ENCODE measurements at places on chromosomes 16 and 17.

GRCh38 chr16:61579195-61579594, 457.0 kb downstream of the CDH8 start:
- peak; percentile 60 for DNase-seq

DNA sequence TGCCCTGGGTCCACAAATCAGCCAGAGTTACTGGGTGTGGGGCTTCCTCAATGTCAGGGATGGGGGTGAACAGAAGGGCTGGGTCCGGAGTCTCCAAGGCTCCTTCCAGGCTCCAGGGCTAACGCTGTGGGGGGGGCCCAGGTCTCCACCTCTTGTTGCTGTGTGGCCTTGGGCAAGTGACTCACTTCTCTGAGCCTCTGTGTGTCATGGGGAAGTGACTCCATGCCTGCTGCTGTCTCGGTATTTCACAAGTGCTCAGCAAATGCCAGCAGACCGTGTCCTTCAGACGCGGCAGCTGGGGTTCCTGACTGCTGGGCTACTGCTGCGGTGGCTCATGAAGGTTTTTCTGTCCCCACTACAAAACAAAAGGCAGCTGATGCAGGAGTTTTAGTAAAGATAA, 26.6 kb downstream of the JPH3 start:
- DNase-seq = no peak

DNA sequence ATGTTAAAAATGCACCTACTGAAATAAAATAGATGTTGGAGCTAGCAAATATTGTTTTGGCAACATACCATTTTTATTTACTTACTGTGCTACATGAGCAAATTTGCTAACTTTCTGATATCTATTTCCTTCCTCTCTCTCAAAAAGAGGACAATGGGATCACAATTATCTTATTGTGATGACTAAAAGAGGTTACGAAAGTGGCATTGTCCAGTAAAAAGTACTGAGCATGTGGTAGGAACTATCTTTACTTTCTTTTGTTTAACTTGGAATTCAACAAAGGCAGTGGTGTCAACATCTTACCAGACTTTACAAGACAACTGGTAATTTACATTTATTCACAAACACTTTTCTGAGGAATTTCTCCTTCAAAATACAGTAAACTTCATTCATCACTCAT, 1542.6 kb upstream of the CDH8 start:
- no peak for DNase-seq

- peak; percentile 29 for DNase-seq
These were observed 40.1 kb downstream of the NOS2 start for GRCh38 chr17:27760069-27760885.

DNA sequence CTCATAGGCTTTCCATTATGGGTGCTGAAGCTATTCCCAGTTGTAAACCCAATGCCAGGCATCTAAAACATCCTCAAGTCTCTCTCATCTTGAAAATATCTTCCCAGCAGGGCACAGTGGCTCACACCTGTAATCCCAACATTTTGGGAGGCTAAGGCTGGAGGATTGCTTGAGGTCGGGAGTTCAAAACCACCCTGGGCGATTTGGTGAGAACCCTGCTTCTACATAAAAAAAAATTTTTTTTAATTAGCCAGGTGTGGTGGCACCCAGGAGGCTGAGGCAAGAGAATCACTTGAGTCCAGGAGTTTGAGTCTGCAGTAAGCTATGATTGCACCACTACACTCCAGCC, 13.0 kb upstream of the EEF2K start:
- DNase-seq = no peak

DNA sequence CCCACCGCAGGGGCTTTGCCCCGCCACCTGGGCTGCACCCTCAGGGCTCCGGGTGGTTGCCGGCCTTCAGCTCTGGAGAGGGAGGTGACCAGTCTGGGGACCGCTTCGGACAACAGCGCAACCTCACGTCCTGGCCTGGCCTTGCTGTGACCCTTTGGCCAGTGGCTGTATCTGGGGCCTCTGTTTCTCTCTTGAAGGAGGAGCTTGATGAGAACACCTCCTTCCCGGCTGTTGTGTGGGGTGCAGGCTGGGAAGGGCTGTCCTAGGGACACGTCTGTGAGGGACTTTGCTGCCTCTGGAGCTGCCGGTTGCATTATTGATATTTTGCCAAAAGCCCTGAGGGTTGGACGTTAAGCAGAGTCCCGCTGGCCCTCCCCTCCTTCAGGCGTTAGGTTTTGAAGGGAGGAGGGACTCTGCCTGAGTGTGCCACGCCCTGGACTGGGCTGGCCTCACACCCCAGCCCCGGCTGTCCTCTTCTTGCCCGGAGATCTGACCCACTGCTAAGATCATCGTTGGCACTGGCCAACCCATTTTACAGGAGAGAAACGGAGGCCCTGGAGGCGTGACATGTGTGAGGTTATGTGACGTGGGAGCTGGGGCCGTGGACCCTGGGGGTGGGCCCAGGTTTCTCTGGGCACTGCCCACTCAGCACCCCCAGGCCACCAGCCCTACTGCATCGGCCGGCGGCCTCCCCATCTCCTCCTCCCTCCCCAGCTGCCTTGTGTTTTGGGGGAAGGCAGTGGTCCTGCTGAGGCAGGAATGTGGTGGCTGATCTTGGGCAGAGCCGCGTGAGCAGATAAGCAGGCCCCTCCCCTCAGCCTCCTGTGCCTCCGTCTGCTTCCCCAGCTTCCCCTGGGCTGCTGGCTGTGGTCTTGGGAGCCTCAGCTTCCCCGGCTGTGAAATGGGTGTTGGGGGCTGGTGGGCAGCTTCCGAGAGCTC, 8.5 kb downstream of the ZFPM1 start:
- no peak for DNase-seq

DNA sequence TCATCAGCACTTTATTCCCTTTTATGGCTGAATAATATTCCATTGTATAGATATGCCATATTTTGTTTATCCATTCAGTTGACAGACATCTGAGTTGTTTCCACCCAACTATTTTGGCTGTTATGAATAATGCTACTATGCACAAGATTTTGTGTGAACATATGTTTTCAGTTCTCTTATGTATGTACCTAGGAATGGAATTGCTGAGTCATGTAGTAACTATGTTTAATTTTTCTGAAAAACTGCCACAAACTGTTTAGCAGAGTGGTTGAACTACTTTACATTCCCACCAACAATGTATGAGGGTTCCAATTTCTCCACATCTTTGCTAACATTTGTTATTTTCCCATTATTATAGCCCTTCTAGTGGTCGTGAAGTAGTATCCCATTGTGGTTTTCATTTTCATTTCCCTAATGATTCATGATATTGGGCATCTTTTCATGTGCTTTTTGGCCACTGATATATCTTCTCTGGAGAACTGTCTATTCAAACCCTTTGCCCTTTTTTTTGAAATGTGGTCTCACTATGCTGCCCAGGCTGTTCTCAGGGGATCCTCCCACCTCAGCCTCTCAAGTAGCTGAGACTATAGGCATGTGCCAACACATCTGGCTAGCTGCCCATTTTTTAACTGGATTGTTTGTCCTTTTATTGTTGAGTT, 26.3 kb downstream of the SMURF2 start:
- DNase-seq = no peak

DNA sequence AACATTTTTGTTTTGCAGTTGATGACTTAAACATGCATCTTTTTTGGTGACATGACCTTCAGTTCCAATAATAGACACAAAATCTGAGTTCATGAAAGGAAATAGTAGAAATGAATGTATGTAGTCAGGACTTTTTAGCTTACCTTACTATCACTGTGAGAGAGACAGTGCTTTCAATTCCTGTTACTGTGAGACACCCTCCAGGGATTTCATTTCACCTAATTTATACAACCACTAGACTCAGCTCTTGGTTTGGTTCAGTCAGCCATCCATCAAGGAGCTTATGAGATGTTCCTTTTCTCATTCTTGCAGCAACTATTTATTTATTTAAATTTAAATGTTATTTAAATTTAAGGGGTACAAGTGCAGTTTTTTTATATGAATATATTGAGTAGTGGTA, 77.9 kb downstream of the MAP2K4 start:
- no peak for DNase-seq

GRCh38 chr16:67245674-67246080, 1.6 kb downstream of the FHOD1 start:
- no peak for DNase-seq

DNA sequence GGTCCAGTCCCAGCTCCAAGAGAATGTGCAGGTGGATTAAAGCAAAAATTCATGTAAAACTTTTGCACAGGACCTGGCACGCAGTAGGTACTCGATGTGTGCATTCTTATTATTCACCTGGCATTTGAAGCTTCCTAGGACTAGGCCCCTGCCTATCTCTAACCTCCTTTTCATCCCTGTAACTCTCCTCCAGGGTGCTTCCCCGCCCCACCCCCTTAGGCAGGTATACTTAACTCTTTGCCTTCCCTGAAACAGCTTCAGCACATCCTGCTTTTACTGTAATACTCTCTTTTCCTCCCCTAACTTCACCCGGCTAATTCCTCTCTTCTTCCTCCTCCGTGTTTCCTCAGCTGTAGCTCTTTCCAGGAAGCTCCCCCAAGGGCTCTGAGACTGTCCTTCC, 54.8 kb downstream of the CDK5R1 start:
- DNase-seq = no peak

DNA sequence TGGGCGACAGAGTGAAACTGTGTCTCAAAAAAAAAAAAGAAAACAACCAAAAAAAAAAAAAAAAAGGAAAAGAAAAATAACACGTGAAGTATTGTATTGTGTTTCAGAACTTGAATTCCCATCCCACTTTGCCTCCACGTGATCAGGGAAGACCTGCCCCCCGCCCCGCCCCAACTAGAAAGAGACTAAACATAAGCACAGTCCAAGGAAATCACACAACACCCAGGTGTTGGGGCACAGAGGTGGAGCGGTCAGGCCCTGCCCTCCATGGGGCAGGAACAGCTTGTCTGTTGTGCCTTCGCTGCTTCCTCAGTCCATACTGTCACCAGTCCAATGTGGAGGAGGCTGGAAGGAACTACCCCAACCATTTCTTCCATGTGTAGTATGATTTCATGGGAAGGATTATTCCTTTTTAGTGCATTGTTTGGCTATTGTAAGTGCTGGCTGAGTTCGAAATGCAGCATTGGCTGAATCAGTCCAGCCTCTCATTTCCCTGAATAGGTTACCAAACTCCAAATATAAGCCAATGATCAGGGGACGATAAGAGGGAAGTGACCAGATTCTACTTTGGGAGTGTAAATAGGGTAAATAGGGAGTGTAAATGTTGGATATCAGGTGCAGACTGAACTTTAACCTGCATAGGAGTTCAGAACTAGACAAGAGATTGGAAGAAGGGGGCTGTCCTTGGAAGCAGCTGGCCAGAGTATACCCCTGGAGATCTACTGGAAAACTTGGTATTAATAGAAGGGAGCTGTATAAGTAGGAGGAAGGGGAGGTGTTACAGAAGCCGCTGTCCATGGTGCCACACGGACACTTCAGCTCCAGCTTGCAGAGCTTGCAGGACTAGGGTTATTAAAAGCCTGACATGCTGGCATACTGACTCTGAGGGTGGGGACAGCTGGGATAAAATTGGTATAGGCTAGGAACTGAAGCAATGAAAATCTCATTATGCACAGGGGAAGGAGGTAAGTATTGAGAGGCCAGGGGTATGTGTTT, 50.7 kb downstream of the TANGO6 start:
- no peak for DNase-seq

- no peak for DNase-seq
These were observed 75.9 kb downstream of the ZNF423 start for GRCh38 chr16:49779979-49780378.

DNA sequence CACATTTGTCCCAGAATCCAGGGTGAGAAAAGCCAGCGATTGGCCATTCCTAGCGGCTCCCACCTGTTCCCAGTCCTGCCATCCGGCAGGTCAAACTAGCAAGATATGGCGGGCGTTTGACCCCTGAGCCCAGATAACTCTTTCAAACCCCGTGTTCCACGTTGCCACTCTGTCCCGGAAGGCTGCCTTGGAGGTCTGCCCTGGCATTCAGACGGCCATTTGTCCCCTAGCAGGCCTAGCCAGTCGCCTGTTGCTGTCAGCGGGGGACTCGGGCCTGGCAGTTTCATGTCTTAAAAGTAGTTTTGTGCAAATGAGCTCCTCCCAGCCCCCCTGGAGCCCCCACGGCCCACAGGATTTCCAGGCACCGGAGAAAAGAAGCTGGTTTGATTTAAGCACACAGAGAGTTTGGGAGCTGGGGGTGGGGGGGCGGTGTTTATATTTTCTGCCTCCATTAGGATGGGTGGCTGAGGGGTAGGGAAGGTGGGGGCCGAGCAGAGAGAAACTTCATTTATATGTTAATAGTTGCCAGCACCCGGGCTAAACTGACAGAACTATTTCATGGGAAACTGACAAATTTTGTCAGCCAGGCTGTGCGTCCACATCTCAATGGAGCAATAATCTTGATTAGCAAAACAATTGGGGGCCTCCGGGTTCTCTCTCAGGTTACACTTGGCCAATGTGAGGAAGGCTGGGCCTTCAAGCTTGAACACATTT, 240.9 kb upstream of the SALL1 start:
- peak; percentile 38 for DNase-seq

DNA sequence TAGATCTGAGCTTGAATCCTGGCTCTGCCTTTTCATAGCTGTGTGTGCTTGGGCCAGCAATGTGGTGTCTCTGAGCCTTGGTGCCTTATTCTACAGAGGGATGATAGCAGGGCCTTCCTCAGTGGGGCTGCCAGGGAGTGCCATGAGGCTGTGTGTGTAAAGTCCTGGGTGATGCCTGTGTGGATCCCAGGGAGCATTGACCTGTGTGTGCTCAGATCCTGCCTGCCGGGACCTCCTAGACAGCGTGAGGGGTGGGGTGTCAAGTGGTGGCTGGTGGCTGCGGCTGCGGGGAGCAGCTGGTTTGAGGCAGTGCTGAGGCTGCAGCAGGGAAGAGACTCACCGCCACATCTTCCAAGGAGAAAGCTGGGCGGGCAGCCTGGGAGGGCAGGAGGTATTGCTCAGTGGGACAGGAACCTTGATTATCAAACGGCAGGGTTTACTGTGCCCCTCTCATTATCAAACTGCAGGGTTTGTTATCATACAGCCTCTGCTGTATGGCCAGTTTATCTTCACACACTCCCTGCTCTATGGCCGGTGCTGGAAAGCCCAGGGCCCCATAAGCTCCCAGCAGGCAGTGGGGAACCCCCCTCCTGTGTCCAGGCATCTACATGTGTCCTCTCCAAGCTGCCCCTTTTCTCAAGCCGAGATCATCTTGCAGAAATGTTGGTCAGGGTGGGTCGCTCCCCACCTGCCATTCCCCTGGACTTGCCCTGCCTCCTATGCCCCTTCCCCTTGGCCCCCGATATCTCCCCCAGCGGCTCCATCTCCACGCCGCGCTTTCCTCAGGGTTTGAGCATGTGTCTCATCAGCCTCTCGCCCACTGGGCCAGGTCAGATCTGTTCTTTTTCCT, 3.1 kb upstream of the ADCY7 start:
- DNase-seq = no peak

- DNase-seq = no peak
These were observed 4.4 kb downstream of the STX8 start for GRCh38 chr17:9571201-9571600.

GRCh38 chr17:72512649-72513556, 392.1 kb downstream of the SOX9 start:
- DNase-seq = peak; percentile 42

GRCh38 chr17:36931096-36931696, 6.1 kb upstream of the LHX1 start:
- no peak for DNase-seq

GRCh38 chr16:78289373-78289772, 189.9 kb downstream of the WWOX start:
- DNase-seq = no peak

GRCh38 chr17:49439305-49439672, 24.6 kb upstream of the PHB1 start:
- no peak for DNase-seq

Measured in brain (organoid and tissue), 16 donors.